ENCODE measurements at places on chromosomes 7 and 10. TPM values are rescaled to one million over a fixed set of nuclear protein-coding genes. Genes with fewer than 3 reads are reported as not detected.

Gene TBC1D12
- total RNA-seq: 11.6 TPM

Gene H2BK1
- not detected for total RNA-seq

Gene UTF1
- not detected for total RNA-seq

Gene DOCK1
- total RNA-seq: 195 TPM

Gene OR9A4
- total RNA-seq: 0.21 TPM

Gene BMPER
- total RNA-seq: 0.48 TPM

Gene SPDYE11
- not detected for total RNA-seq

Gene SPDYE8
- total RNA-seq: not detected

Gene PAOX
- total RNA-seq: 4.0 TPM

Gene NCF1
- not detected for total RNA-seq

Gene PGAM2
- total RNA-seq: 1.3 TPM

Gene PLOD3
- total RNA-seq: 37.4 TPM

Gene FRG2B
- total RNA-seq: not detected

Gene FEZF1
- not detected for total RNA-seq

Gene CCDC71L
- total RNA-seq: 15.2 TPM
